ENCODE measurements at places on chromosomes 7 and 10.
A peak's percentile ranks its signal among the peaks of the same experiment; 100 is the strongest.

DNA sequence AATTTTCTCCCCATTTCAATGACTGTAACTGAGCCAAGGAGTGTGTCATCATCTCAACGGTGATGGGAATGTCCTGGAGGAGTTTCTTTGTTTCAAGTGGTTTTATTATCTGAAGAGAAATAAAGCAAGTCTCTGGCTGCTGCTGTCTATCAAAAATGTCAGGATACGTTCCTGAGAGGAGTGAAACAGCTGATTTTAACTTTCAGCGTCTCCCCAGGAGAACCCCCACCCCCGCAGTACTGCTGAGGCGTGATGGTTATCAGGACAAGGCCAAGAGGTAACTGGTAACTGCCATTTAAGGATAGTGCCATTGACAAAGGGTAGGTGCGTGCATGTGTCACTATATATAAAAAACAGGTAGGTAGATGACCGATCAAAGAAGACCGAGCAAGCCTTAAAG, 70.3 kb upstream of the LRGUK start:
- no peak for DNase-seq

- DNase-seq, result no peak
These were observed 16.5 kb downstream of the CD36 start for GRCh38 chr7:80654887-80655340.

- peak; percentile 34 for DNase-seq
These were observed 2.3 kb upstream of the DRGX start for GRCh38 chr10:49398000-49398861.

DNA sequence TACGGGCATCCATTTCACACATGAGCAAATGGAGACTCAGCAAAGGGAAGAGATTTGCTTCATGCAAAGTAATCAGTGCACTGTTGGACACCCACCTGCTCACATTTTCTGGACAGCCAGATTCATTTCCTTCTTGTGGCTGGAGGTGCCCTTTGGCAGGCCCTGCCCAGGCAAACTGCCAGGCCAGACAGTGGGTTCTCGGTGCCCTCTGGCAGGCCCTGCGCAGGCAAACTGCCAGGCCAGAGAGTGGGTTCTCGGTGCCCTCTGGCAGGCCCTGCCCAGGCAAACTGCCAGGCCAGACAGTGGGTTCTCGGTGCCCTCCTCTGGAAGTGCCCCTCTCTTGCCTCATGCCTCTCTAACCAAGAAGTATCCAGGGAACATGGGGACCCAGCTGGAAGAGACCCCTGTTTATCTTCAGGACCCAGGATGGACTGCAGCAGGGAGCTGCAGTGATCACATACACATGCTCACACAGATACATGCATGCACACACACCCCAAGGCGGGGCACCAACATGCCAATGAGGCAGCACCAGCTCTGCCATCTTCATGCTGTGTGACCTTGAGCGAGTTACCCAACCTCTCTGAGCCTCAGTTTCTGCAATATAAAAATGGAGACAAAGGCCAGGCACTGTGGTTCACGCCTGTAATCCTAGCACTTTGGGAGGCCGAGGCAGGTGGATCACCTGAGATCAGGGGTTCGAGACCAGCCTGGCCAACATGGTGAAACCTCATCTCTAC, 67.1 kb downstream of the OAT start:
- no peak for DNase-seq

DNA sequence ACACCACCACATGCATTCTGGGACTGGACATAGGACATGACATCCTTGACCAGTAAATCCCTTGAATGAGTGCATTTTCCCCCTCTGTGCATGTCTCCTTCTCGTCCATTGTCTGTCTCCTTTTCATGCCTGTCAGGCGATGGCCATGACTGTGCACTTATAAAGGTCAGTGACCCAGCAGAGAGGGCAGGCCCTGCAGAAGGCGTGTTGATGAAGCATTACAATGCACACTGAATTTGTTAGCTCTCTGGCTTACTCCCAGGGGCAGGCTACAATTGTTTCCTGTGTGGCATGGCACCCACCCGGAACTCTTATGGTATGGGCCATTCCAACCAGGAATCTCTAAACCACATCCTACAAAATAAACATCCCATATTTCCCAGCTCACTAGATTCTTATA, 71.1 kb downstream of the SAMD9 start:
- no peak for DNase-seq

GRCh38 chr7:138091032-138091431, 14.8 kb downstream of the AKR1D1 start:
- DNase-seq, result no peak

GRCh38 chr10:71368643-71369042, 28.1 kb upstream of the CDH23 start:
- no peak for DNase-seq
